Activated CD8-positive, alpha-beta memory T cell treated with anti-CD3 and anti-CD28 coated beads for 1 hour (primary cell): ENCODE measurements at places on chromosomes 2 and 18.

- DNase-seq: no peak
These were observed 36.5 kb downstream of the KANSL3 start for GRCh38 chr2:96601382-96602292.

DNA sequence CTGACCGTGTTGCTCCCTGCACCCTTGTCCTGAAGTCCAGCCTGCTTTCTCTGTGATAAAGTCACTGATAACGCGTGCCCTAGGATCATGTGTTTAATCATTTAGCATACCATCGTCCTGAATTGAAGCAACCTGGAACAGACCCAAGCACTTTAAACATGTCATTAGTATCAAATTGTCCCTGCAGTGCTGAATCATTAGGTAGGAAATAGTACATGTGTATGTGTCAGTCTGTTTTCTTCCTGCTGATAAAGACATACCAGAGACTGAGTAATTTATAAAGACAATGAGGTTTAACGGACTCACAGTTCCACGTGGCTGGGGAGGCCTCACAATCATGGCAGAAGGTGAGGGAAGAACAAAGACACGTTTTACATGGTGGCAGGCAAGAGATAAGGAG lies 2.8 kb downstream of the ASB18 start:
- no peak for DNase-seq

DNA sequence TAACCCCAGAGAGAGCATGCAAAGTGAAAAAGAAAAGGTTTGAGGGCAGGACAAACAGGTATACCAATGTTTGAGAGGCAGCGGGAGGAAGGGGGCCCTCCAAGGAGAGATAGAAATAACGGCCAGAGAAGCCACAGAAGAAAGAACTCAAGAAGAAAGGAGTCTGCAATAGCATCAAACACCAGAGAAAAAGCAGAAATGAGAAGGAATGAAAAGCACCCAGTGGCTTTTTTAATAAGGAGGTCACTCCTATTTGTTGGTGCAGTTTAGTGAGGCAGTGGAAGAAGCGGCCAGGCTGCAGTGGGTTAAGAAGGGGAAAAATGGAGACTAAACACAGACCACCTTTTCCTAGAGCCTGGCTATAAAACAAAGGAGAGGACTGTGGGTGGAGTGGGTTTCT lies 177.2 kb downstream of the THADA start:
- no peak for DNase-seq

DNA sequence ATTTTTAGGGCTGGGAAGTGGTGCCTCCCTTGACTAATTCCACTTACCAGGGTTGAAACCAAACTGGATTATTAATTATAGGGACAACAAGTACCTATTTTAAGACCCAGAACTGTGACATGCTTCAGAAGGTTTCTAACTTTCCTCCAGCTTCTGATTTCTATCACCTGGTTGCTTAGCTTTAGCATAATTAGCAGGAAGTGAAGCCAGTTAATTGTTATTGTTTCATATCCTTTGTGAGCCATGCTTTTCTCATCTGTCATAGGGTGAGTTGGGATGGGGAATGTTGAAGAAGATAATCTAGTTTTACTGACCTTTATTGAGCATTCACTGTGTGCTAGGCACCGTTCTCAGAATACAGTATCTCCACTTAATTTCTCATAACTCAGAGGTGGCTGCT lies 3.2 kb downstream of the YPEL5 start:
- no peak for DNase-seq

DNA sequence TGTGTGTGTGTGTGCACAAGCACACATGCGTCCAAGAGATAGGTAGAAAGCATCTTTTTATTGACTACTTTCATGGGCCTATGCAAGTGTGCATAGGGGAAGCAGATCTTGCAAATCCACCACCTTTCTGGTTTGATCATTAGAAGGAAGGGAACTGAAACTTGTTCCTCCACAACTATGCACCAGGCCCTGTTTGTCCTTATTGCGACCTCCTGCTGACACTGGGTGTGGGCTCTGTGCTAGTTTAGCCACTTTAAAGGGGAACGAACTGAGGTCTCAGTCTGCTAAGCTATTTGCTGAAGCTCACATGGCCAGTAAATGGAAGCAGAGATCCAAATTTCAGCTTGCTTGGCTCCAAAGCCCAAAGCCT lies 32.1 kb upstream of the INSIG2 start:
- DNase-seq: no peak

DNA sequence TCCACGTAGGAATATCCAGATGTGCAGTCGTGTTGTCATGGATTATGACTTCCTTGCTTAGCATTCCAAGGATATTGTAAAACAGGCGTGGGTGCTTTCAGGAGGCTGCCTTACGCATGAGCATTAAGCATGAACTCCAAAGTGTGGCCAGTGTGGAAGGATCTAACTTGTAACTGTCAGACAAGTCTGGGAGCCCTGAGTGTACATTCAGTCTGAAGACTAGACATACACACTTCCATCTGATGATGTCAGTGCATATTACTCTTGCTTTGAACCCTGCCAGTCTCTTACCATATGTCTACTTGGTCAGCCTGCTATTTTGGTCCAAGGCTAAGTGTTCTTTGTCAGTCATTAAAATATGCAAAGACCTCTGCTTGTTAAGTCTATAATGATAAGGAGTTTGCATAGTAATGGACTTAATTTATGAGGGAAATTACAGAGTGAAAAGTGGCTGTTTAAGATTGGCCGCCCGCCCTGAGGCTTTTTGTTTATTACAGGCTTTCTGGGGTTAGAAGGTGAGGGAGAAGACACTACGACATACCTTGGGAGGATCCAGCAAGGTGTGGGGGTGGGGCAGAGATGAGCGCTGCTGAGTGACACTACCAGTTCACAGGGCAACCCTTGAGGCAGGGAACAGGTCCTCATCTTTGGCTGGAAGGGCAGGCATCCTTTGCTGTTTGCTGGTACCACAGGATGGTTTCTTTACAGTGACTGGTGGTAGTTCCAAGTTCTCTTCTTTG lies 48.3 kb downstream of the CABLES1 start:
- no peak for DNase-seq

- no peak for DNase-seq
These were observed 18.3 kb downstream of the NHEJ1 start for GRCh38 chr2:219142329-219142728.
